ENCODE measurements at places on chromosomes 2 and 18. TPM values are rescaled to one million over a fixed set of nuclear protein-coding genes. Genes with fewer than 3 reads are reported as not detected.

The NGEF gene
- total RNA-seq, result 15.6 TPM

The SEPTIN2 gene
- 310 TPM for total RNA-seq

The CD8B gene
- 0.43 TPM for total RNA-seq

The LHCGR gene
- total RNA-seq, result 1.5 TPM

The LRP2 gene
- total RNA-seq, result 4.1 TPM

The CNRIP1 gene
- 5.8 TPM for total RNA-seq

The EMX1 gene
- total RNA-seq, result 13.2 TPM

The ERCC3 gene
- 87.5 TPM for total RNA-seq

The AGPS gene
- 73.4 TPM for total RNA-seq

The MYO5B gene
- 24.8 TPM for total RNA-seq

The PTPRN gene
- total RNA-seq, result 6.0 TPM

The KCNJ3 gene
- 1.7 TPM for total RNA-seq

The LYPD1 gene
- total RNA-seq, result 1.3 TPM

The COL4A4 gene
- total RNA-seq, result 3.0 TPM

The ASPRV1 gene
- total RNA-seq, result 8.2 TPM

The SCYGR7 gene
- total RNA-seq, result not detected

The ATP8B1 gene
- 1.7 TPM for total RNA-seq

The GPR75 gene
- total RNA-seq, result 6.8 TPM

The RAPH1 gene
- total RNA-seq, result 36.5 TPM

The CAMKMT gene
- total RNA-seq, result 18.5 TPM

The DAPL1 gene
- total RNA-seq, result 4.2 TPM
